Upper lobe of right lung (tissue), 1 donor: ENCODE measurements at places on chromosomes 6 and 20. TPM values are rescaled to one million over a fixed set of nuclear protein-coding genes. Genes with fewer than 3 reads are reported as not detected.
A peak's percentile ranks its signal among the peaks of the same experiment; 100 is the strongest.

GRCh38 chr6:170024940-170025339 is 265.9 kb downstream of the DLL1 start:
- DNase-seq, result no peak

DNA sequence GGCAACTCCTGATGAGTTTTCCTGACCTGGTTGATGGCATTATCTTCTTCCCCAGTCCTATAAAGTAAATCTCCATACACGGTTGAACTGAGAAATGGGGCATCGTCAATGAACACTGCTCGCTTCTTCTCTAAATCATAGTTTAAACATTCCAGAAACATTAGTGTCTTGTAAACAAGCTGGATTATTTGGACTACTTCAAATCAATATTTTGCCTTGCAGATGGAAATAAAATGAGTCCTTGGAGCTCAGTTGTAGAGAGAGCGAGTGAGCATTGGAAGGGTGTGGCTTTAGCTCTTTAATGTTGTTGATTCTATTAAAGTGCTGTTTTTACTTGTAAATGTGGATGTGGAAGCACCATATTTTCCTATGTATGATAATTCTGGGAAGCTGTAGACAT is 18.4 kb downstream of the C6orf89 start:
- DNase-seq, result no peak

DNA sequence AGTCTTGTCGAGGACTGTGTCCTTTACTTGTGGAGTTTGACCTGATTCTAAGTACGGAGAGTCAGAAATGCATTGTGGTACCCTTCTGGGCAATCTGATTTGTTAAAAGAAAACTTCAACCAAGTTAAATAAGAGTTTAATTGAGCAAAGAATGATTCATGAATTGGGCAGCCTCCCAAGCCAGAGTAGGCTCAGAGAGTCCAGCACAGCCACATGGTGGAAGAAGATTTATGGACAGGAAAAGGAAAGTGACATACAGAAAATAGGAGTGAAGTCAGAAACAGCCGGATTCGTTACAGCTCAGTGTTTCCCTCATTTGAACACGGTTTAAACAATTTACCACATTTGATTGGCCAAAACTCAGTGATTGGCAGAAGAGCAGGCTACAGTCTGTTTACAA is 329.2 kb downstream of the DHX35 start:
- no peak for DNase-seq

Gene EFHC1
- 16.8 TPM for total RNA-seq

GRCh38 chr6:29965873-29966601 is 23.7 kb downstream of the HLA-A start:
- DNase-seq, result peak; percentile 93

Gene PKIG
- 88.8 TPM for total RNA-seq

DNA sequence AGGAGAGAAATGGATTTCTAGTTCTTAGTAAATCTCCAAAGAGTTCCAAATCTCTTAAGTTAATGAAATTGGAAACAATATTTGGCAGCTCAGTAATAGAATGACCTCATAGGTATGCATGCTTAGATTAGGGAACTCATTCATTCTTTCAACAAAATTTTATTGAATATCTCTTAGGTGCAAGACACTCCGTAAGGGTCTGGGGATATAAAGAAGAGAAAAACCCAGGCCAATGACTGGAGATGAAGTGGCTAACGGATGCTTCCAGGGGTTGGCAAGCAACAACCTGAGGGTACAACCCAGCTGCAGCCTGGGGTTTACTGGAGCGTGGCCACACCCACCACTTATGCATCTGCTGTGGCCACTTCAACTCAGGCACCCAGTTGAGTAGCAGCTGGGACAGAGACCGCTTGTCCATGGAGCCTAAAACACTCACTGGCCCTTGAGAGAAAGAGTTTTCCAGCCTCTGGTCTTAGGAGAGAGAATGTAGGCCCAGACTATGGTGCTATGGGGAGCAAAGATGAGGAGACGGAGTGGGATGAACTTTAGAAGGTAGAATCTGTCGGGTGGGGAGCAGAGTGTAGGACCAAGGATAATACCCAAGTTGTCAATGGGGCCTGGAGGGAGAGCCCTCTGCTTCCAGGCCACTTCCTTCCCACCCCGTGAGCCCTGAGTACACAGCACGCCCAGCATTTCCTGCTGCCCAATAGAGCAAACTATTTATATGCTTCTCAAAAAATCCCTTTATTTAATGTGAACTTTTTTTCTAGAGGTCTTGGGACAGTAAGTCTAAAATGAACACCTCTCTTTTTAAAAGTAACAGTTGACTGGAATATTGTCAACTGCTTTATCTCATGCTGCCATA is 46.8 kb upstream of the PXDC1 start:
- no peak for DNase-seq

Gene GRM1
- total RNA-seq, result 0.09 TPM

DNA sequence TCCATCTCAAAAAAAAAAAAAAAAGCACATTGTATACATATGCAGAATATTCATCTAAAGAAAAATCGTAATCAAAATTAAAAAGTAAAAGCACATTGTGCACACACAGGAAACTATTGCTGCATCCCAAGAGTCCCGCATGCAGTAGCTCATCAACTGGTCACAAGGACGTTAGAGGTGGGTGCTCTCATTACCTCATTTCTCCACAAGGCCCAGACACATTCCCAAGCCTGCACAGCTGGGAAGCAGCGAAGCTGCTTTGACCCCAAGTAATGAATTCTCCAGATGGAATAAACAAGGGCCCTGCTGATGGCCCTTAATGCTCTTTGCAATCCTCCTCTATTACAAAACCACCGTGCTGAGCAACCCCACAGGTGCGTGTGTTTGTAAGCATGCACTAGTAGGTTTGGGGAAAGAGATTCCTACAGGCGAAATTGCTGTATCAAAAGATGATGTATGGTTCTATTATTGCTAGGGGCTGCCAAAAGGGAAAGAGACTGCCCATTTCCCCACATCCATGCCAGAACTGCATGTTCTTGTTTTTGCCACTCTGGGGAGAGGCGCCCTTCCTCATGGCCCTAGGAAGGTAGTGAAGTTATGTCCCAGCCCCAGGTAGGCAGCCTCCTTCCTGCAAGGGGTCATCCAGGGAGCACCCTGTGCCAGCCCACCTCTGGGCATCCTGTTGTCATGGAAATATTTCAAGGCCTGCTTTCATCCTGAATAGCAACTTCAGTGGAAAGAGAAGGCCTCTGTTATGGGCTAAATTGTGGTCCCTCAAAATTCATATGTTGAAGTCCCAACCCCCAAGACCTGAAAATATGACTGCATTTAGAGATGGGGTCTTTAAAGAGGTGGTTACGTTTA is 34.6 kb upstream of the PTGIS start:
- no peak for DNase-seq
